HFF-Myc (cell line): ENCODE measurements at places on chromosomes 3 and 15.

DNA sequence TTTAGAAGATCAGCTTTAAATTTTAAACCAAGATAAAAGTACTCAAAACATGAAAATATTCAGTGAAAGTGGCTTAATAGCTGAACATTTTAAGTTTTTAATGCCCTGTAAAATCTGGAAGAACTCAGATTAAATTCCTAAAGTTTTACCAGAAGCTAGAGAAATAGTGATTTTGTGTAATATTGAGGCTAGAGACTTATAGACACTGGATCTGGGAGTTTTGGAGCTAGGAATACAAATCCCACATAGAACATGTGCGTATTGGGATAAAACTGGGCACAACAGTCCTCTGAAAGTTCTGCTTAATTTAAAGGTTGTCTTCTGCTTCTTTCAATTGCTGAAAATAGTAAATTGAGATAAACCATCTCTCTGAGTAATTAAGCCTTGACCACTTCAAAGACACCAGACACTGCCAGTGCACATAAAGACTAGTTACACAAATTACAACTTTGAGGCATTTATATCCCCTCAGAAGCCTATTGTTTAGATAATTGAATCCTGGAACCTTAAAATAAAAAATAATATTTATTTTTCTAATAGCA, 1382.5 kb downstream of the OTOL1 start:
- no peak for DNase-seq

- DNase-seq = no peak
Observed at GRCh38 chr3:100419406-100419805, 18.1 kb downstream of the LNP1 start.

DNA sequence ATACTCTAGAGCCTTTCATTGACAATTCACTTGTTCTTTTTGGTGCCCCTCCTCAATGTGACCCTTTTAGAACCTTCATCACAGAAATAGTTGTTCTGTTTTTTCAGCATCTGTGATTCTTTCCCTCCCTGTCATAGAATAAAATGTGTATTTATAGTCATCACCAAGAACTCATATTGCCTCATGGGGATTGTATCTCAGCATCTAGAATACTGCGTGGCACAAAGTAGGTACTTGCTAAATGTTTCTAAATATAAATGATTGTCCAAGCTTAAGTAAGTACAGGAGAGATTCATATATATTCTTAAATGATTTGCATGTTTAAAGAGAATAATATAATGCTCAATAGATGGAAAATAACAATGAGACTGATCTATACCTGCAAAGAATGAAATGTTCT, 190.1 kb downstream of the FNDC3B start:
- no peak for DNase-seq

DNA sequence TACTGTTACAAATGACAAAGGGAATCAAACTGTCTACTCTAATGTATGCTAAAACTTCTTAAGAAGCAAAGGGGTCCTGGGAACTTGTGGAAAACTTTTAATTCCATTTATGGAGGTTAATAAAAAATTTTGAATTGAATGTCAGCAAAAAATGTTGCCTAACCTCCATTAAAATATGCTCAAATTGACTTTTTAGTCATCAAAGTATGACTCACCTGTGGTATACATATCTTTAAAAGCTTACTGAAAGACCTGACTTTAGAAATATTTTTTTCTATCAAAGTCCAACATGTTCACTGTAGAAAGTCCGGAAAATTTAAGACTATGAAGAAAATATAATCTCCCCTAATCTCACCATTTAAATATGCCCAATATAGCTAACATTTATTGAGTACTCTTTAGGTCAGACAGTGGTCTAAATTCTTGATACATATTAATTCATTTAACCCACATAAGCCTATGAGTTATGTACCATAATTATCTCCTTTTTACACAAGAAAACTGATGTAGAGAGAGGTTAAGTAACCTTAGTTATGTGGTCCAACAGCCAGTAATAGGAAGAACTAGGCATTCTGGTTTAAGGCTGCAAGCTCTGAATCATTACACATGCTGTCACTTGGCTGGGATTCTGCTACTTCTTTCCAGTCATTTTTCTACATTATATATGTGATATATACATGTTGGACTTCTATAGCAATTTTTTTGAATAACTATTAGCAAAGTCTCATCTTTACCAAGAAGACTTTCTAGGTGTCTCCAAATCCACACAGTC, 83.6 kb downstream of the PDZRN3 start:
- no peak for DNase-seq

- DNase-seq = no peak
Observed at GRCh38 chr3:169827712-169828111, 15.0 kb upstream of the LRRC34 start.

DNA sequence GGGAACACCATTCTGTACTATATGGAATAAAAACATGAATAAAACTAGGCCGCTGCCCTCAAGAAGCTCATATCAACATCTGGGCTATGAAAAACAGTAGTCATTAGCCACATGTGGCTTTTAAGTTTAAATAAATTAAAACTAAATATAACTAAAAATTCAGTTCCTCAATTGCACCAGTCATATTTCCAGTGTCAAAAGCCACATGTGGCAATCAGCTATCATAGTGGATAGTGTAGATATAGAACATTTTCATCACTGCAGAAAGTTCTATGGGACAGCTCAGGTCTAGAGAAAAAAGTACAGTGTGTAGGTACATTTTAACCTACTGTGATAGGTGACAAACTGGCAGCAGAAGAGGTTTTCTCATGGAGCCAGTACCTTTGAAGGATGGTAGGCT, 261.4 kb downstream of the FOXP1 start:
- DNase-seq = no peak
